ENCODE measurements at places on chromosomes 11 and 22.

DNA sequence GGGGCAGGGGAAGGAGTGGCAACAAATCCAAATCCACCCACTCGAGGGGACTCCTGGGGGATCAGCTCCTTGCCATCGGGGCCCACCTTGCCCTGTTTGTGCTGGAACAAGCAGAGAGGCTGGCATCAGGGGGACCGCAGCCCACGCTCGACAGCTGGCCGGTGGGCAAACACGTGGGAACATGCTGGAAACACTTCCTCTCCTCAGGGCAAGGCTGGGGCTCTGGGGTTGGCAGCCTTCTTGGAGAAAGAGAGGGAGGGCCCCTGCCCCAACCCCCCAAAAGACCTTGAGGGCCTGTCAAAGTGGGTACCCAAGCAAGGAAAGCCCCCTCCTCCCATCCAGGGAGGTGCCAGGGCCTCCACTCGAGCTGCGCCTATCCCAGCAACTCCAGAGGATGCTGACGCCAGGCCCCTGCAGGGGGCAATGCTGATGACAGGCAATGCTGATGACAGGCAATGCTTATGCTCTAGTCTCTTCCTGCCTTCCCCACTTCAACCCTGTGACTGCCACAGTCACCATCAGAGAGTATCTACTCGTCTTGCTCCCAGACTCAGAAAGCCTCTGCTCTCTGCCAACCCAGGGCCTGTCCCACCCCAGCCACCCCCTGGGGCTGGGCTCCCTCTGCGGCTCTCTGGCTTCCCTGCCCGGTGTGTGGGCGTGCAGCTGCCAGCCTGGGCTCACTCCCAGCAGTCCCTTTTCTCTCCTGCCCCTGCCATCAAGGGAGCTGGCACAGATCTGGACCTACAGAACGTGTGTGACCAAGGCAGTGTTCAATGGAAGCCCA, 6.0 kb downstream of the ESS2 start:
- DNase-seq = no peak

DNA sequence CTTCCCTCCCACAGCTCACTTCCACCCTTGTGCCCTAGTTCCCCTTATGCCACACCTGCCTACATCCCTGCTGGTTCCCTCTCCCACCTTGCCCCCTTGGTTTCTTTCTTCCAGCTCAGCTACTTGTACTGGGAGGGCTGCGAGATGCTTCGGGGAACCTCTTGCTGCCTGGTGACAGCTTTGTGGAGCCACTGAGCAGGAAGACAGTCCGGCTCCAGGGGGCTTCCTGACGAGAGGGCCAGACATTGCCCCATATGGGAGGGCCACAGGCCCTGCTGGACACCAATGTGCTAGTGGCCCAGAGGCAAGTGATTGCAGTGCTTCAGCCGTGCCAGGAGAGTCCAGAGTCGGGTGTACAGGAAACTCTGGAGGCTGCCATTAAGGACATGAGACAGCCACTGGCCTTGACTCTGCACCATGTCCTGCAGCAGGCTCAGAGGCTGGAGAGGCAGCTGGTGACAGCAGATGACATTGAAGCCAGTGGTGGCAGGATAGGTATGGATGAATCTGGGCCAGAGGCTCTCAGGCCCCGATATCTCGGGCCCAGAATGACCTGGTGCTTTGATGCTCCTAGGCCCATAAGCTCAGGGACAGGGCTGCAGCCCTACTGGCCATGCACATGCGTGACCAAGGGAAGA, 54.3 kb downstream of the BTG4 start:
- no peak for DNase-seq

DNA sequence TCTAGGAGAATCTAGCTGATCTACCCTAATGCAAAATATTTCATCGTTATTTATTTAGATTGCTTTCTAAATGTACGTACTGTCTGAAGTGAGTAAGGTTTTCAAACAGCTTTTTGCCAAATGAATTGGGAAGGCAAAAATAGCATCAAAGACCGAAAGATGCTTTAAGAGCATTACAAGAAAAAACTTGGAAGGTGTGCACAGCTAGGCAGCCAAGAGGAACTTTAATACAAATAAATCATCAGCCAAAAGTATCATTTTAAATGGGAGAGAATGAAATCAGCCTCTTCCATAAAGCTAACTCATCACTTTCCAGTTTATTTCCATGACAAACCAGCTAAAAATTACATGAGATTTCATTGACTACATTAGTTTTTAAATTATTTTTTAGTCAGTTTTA, 30.2 kb upstream of the CFAP300 start:
- no peak for DNase-seq

DNA sequence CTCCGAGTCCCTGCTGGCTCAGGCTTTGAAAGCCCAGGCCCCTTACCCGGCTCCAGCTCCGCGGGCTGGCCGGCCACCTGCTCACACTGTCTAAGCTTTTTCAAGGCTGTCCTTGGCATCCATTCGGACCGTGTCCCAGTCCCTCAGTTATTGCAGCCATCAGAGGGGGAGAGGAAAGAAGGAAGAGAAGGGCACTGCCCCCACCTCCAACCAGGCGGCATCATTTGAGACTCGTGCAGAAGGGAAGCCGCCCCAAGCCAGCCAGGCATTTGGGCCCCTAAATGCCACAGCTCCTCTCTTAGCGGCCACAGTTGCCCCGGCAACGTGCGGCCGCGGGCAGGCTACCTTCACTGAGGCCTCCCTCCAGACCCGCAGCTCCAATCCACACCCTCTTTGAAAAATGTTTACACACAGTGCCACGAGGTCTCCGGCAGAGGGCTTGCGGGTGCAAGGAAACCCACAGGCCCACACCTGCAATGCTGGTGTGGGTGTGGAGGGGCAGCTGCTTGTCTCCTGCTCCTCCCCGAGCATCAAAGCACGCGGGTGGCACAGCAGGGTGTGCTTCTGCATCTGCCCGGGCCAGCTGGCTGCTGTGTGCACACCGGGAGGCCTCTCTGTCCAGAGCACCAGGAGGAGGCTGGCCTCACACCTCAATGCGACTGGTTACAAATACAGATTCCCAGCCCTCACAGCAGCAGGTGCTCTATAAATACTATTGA, 124.4 kb downstream of the CTTN start:
- no peak for DNase-seq

- no peak for DNase-seq
Observed at GRCh38 chr22:18994701-18995326, 58.7 kb upstream of the PRODH start.

DNA sequence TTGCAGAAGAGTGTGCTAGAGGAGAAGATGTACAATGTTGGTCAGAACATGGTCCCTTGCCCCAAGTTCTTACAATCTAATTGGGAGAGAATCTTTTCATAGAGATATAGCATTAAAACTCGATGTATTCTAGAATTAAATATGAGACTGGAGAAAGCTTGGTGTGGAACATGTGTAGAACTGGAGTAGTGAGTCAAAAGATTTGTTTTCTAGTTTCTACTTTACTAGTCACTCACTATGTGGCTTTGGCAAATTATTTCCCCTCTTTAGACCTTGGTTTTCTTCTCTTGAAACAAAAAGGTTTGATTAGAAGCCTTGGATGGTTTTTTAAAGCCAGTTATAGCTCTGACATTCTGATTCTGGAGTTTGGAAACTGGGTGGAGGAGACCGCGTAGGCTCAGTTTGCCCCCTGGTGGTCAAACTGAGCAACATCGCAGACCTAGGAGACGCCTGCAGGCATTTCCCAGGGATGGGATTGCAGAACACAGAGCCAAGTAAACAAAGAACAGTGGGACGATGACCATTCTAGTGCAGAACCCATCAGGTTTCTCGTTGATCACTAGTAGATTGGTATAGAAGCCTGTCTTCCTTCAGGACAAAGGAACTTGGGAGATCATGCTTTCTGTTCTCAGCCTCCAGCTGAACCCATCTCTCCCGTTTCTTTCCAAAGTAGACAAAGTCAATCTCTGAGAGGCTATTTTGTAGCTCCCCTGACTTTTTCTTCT, 8.5 kb upstream of the CHRDL2 start:
- DNase-seq = peak; percentile 64

GRCh38 chr22:20035375-20036083, 14.6 kb downstream of the TANGO2 start:
- no peak for DNase-seq

- no peak for DNase-seq
Observed at GRCh38 chr11:93623179-93623578, 38.3 kb upstream of the CEP295 start.

GRCh38 chr11:69908511-69909220, 89.5 kb upstream of the FGF3 start:
- DNase-seq = no peak

GRCh38 chr22:38715176-38715764, 9.5 kb downstream of the GTPBP1 start:
- no peak for DNase-seq

DNA sequence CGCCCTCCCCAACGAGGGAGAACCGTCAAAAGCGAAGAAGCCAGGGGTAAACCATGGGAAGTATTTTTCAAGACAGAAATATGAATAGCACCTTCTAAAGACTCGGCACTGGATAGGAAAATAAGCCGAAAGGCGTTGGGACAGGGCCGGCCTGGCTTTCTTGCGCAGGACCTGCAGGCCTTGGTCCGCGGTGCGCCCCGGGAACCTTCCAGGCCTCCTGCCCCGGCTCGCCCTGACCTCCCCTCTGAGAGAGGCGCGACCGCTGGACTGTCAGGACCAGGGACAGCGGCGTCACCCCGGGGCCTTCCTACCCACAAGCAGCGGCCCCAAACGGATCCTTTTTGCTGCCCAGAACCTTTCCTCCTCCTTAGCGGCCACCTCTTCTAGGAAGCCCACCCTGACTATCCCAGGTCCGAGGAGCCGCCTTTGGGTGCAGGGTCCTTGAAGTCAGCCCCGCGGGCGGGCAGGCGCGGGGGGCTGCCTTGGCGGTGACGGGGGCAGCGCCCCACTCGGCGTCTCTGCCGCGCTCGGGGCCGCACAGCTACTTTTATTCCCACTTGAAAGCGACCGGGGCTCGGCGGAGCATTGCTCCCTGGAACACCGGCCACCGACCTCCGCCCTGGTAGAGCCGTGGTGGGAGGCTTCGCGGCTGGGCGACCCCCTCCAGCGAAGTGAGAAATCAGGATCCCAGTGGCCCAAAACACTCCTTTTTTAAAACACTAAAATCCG, 650 bp upstream of the MAPK11 start:
- DNase-seq = peak; percentile 79

GRCh38 chr11:93128574-93128973, 69.2 kb downstream of the SLC36A4 start:
- no peak for DNase-seq

- DNase-seq = no peak
Observed at GRCh38 chr11:100703139-100703538, 16.1 kb downstream of the ARHGAP42 start.

- no peak for DNase-seq
Observed at GRCh38 chr22:42752230-42752746, 31.6 kb upstream of the A4GALT start.

DNA sequence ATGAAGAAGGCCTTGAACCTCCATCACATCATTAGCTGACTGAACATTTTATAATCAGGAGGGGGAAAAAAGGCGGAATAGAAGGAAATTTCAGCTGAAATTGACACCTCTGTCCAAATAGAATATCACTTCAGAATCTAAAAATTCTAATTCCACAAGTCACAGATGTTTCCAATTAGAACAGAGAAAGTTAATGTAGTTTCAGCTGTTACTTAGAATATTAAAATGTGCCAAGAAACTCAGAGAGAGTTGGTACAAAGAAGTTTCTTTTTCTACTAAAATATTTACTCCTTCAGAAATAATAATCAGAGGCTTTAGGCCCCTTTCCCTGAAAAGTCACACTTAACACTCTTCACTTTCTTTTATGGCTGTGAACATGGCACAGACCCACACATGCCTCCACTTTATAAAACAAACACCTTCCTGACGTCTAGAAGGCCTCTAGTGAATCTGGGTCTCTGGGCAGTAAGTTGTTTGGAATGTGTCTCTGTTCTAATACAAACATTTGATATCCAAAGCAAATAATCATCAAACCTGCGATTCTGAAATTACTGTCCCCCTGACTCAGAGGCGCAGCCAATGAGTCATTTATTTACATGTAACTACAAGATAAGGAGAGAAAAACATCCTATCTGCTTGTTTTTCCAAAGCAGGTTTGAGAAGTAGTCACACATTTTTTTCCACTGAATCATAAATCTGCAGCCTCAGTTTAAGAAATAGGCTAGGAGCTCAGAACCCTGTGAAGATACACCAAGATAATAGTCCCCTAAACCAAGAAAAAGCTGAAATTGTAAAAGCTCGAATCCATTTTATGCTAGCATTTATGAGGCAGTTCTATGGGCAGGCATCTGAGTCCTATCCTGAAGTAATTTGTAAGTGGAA, 148.4 kb downstream of the ME3 start:
- peak; percentile 61 for DNase-seq

GRCh38 chr11:57336111-57336666, 497 bp upstream of the SSRP1 start:
- no peak for DNase-seq

DNA sequence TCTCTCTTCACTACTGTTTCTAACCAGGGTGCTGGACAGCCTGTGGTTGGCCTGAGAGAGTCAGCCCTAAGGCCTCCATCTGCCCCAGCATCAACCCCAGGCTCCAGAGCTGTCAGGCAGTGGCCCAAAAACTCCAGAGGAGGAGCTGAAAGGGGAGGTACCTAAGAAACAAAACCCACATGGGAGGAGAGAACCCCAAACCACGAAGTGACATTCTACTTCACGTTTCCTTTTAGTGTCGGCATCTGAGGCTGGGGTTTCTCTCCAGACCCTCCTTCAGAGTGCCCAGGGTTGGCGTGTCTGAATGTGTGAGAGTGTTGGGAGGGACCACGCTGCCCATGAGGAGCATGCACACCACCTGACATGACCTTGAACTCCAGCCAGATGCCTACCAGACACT, 69.8 kb upstream of the NNMT start:
- no peak for DNase-seq

DNA sequence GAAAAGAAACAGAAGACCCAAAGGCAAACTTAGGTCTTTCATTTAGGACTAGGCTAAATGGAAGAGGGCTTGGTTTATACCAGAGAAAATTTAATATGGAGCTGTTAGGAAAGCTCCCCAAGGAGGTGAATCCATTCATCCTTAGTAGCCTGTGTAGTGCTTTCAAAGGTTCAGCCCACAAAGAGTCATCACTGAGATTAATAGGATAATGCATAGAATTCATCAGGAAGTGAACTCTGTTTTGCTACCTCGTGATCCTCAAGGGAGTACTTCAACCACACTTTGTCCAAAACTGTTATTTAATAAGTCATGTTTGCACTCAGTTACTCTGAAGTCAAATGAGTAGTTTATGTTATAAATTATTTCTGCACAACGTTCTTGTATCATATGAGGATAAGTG, 43.3 kb upstream of the MMP7 start:
- no peak for DNase-seq

DNA sequence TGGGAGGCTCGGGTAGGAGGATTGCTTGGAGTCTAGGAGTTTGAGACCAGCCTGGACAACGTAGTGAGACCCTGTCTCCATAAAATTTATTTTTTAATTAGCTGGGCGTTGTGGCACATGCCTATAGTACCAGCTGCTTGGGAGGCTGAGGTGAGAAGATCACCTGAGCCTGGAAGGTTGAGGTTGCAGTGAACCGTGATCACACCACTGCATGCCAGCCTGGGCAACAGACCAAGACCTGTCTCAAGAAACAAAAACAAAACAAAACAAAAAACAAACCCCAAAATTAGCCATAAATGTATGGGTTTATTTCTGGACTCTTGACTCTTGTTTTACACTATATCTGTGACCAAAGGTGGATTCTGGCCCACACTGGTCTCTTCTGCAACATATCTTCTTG, 41.6 kb downstream of the EIF3F start:
- no peak for DNase-seq

Measured in adrenal gland (tissue), 19 donors.